ENCODE measurements at places on chromosomes 7 and 10. TPM values are rescaled to one million over a fixed set of nuclear protein-coding genes. Genes with fewer than 3 reads are reported as not detected.

NPFFR1 gene
- total RNA-seq = not detected

CRHR2 gene
- total RNA-seq = not detected

FAM131B gene
- total RNA-seq = 5.4 TPM

GPRIN2 gene
- 16.1 TPM for total RNA-seq

C10orf53 gene
- total RNA-seq = not detected

SVOPL gene
- 0.95 TPM for total RNA-seq

SPDYE9 gene
- total RNA-seq = not detected

VWC2 gene
- total RNA-seq = not detected

DNA sequence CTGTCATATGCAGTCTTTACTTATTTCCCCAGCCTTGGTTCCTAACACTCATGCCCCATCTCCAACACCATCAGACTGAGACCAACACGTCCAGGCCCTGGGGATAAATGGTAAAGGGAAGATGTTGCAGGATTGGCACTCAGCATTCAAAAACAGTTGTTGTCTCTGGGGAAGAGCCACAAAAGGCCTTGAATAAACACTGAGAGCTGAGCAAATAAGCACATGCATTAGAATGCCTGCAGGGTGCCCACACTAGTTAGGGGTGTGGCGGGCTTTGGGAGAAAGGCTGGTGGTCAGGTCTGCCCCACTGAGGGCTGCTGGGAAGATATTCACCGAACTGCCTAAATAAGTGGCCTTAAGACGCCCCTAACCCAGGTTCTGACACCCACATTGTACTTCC lies 391.0 kb downstream of the GFRA1 start:
- DNase-seq = peak; percentile 74
- H3K27ac ChIP-seq = no peak overlapping the region
- H3K36me3 ChIP-seq = no peaks in the 10 kb centered on the region
- H3K4me3 ChIP-seq = no peak overlapping the region

DNA sequence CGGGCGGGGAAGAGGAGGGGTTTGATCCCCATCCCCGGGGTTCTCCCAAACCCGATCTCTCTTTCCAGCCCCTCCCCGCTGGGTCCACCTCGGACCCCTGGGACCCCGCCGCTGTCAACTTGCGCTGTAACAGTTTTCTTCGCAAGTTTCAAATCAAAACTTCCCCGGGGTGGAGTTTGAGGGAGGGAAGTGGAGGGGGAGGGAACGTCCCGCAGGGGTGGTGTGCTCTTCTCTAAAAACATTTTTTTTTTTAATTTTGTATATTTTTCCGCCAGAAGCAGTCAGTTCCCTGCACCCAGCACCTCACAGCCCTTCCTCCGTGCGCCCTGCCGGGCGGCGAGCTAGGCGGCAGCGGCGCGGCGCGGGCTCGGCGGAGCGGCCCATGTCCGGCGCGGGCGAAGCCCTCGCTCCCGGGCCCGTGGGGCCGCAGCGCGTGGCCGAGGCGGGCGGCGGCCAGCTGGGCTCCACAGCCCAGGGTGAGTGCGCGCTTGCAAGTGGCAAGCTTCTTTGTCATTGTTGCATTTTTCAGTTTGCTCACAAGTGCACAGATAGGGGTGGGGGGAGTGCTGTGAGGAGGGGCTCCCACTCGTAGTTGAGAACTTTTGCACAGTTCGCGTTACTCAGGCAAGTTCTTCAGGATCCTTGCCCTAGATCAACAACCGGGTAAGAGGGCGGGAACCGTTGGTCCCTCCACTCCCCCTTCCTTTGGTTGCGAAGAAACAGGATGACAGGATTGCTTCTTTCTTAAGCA lies 933 bp downstream of the MDFIC start:
- H3K27ac ChIP-seq = peak overlapping the region; percentile 40
- H3K36me3 ChIP-seq = no peaks in the 10 kb centered on the region
- no peaks in the 10 kb centered on the region for H3K4me1 ChIP-seq
- DNase-seq = peak; percentile 68

DNA sequence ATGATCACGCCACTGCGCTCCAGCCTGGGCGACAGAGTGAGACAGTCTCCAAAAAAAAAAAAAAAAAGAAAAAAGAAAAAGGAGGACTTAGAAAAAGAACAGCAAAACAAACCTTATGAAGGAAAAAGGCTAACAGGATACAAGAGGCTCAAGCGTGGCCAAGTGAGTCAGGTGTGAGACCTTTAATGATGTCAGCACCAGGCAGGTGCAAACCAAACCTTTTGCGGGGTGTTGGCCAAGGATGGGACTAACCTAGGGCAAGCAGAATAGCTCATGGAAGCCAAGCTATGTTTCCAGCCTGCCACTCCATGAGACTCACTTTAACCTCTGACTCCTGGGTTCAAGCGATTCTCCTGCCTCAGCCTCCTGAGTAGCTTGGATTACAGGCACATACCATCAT lies 11.3 kb upstream of the GNA12 start:
- H3K27me3 ChIP-seq = no peaks in the 10 kb centered on the region
- H3K4me1 ChIP-seq = peaks cover 3% of the 10 kb centered on the region
- no peak overlapping the region for H3K27ac ChIP-seq
- DNase-seq = no peak

DNA sequence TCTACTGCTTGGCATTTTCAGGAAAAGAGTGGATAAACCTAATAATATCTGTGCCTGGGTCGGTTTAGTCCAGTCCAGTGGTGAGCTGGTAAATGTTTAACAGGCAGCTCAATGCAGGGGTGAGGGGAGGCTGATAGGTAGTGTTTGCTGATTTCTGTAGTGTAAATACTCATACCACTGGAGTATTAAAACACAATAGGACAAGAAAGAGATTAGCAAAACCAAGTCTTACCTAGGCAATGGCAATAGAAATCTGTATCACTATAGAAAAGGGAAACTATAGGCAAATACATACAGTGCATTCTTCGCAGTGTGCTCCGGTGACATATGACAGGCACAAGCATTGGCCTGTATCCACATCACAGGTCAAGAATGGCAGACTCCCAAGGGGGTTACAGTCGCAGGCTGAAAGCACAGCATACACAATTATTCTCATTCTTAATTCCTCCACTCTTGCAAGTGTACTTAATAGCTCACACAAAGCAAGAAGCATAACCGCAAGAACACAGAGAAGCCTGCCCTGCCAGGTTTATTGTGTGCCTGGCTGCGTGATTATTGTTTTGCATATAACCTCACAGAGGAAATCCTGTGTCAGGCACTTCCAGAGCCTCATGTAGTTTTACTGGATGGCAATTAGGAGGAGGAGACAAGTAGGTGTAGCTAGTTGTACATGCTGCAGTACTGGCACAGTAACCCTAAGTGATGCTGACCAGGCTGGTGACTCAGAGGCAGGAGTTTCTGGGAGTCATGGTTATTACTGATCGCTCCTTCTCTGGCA lies 35.0 kb downstream of the LAMB4 start:
- no peaks in the 10 kb centered on the region for H3K36me3 ChIP-seq
- no peak overlapping the region for H3K4me3 ChIP-seq
- H3K27me3 ChIP-seq = no peaks in the 10 kb centered on the region
- peaks cover 15% of the 10 kb centered on the region for H3K4me1 ChIP-seq
- H3K27ac ChIP-seq = peak overlapping the region; percentile 46
- no peak for DNase-seq

- no peaks in the 10 kb centered on the region for H3K27me3 ChIP-seq
- H3K27ac ChIP-seq = no peak overlapping the region
- H3K4me1 ChIP-seq = peaks cover 6% of the 10 kb centered on the region
- no peak overlapping the region for H3K4me3 ChIP-seq
- DNase-seq = peak; percentile 29
These were observed 92.4 kb downstream of the ACTR3B start for GRCh38 chr7:152851881-152852417.

- no peak overlapping the region for H3K4me3 ChIP-seq
- H3K4me1 ChIP-seq = no peaks in the 10 kb centered on the region
- peaks cover 22% of the 10 kb centered on the region for H3K36me3 ChIP-seq
- H3K27me3 ChIP-seq = no peaks in the 10 kb centered on the region
These were observed 13.1 kb downstream of the PHKG1 start for GRCh38 chr7:56079450-56080185.

DNA sequence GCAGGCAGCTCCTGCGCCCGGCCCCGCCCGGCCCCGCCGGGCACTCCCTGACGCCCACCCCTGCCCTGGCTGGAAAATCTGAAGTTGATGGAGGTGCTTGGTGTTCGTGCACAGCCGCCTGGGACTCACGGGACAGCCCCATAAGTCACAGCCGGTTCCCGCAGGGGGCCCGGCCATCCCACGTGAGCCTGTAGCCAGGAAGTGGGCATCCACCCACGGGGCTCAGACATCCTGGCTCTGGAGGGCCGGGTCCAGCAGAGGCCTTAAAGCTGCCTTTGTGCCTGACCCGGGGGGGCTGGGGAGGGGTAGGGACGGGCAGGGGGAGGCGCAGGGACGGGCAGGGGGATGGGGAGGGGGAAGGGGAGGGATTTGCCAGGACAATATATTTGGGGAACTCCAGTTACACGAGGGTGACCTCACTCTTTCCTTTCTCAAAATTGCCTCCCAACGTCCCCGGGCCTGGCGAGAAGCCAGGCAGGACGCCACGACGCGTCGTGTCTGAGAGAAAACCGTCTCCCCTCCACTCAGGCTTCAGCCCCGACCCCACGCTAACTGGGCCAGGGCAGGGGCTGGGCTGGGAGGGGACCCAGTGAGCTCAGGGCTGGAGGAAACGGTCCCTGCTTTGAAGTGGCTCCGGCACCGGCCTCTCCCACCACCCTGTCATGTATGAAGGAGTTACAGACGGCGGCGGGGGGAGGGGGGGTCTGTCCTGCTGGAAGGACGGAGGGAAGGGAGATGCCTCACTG lies 82.1 kb upstream of the PDGFA start:
- H3K4me1 ChIP-seq = no peaks in the 10 kb centered on the region
- no peaks in the 10 kb centered on the region for H3K27me3 ChIP-seq

GRCh38 chr10:60921633-60922032 lies 22.4 kb downstream of the RHOBTB1 start:
- no peaks in the 10 kb centered on the region for H3K27me3 ChIP-seq
- DNase-seq = no peak
- no peak overlapping the region for H3K4me3 ChIP-seq
- H3K27ac ChIP-seq = no peak overlapping the region

DNA sequence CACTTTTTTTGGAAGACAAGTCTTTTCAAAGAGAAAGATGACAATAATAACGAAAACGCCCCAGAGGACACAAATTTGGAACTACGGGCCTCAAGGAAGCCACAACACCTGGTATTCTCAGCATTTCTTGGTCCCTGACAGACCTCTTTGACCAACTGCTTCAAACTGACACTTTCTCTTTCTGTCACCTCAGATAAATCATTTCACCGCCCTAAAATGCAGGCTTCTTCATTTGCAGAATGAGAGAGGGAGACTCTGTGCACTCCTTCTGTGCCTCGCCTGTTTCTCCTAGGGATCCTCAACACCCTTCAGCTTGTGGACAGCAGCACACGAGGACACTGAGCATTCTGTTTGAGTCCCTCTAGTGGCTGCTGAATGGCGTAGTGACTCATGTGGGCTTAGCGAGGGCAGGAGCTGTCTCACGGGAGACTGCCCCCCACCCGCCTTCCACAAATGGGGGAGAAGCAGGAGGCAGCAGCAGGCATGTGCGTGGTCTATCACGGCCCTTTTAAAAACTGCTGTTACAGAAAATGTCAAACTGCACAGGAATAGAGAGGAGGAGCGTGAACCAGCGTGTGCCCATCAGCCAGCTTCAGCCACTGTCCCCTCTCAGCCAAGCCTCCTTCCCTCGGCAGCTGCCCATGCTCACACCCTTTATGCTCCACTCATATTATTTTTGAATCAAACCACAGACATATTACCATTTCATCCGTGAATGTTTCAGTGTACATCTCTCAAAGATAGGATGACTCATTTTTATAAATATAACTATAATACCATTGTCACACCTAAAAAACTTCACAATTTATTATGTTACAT lies 41.4 kb downstream of the GSDME start:
- no peak overlapping the region for H3K27ac ChIP-seq
- no peak overlapping the region for H3K4me3 ChIP-seq
- peak; percentile 81 for DNase-seq
- peaks cover 14% of the 10 kb centered on the region for H3K4me1 ChIP-seq

DNA sequence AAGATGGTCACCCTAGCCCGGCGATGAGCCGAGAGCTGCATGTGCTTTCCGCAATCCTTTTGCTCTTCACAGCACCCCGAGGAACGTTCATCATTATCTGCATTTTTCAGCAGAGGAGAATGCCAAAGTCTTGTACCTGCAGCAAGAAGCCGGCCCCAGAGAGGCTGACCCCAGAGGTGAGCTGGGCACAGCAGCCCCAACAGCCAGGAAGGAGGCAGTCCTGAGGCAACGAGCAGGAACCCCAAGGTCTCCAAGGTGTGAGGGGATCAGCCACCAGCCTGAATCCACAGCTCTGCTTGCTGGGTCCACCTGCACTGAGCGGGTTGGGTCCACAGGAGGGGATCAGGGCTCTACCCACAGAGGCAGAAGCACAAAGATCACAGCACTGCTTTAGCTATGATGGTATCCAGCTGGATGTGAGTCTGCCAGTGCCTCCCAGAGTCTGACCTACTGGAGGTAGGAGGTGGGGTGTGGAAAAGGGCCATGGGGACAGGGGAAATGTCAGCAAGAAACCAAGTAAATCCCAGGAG lies 16.8 kb upstream of the GDF10 start:
- DNase-seq = peak; percentile 34
- H3K4me3 ChIP-seq = no peak overlapping the region
- no peaks in the 10 kb centered on the region for H3K36me3 ChIP-seq
- H3K27ac ChIP-seq = no peak overlapping the region
- H3K27me3 ChIP-seq = no peaks in the 10 kb centered on the region
- no peaks in the 10 kb centered on the region for H3K4me1 ChIP-seq

DNA sequence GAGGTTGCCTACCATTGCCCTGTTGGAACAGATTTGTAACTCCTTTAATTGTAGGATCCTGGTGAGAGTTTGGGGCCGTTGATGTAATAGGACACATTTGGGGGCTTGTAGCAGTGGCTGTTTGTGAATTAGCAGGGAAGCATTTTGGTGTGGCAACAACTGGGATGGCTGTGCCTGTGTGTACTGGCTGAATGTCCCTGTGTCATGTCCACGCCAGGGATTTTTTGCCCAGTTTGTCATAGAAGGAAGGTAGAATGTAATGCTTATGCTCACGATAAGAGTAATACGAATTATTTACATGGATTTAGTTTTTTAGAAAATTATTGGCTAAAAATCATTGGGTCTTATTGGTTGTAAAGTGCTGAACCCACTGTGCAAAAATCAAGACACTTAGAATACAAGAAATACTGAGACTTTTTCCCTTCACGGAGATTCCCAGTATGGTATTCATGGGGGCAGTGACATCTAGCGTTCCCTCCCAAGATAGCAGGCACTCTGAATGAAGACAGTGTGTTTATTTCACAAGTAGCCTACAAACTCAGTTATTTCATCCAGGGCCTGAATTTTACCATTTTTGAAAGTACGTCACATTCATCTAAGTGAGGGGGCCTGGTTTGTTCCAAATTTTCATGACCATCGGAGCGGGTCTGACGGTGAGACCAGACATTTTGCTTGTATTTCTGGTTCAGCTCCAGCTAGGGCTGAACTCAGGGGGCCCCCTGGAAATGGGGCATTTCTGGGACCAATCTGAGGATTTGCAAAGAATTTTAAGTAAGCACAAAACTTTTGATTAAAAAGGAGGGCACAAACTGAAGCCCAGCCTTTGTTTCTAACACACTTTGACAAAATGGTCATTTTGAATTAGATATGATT lies 74.7 kb downstream of the CACNB2 start:
- no peak overlapping the region for H3K27ac ChIP-seq
- H3K27me3 ChIP-seq = no peaks in the 10 kb centered on the region
- no peaks in the 10 kb centered on the region for H3K4me1 ChIP-seq
- H3K36me3 ChIP-seq = no peaks in the 10 kb centered on the region
- peak; percentile 84 for DNase-seq

Measured in endodermal cell (in vitro differentiated cells).